Astrocyte (in vitro differentiated cells and primary cell): ENCODE measurements at places on chromosomes 1 and 21. TPM values are rescaled to one million over a fixed set of nuclear protein-coding genes. Genes with fewer than 3 reads are reported as not detected.

USH2A gene
- 0.02 TPM in 2 replicates for total RNA-seq

TMEM200B gene
- 3.6 and 4.7 TPM in 2 replicates for total RNA-seq

KRTAP13-4 gene
- not detected in 2 replicates for total RNA-seq

CELA3A gene
- not detected in 2 replicates for total RNA-seq

HSD3B2 gene
- total RNA-seq: not detected in 2 replicates

GLIS1 gene
- total RNA-seq: 0.07 TPM in 1 of 2 replicates, not detected in the other

RHEX gene
- not detected in 2 replicates for total RNA-seq

UMODL1 gene
- 0.10 TPM in 1 of 2 replicates, not detected in the other for total RNA-seq

TP73 gene
- total RNA-seq: 0.18 TPM in 1 of 2 replicates, not detected in the other

TFF2 gene
- total RNA-seq: not detected in 2 replicates

RUNX3 gene
- 2.1 and 2.5 TPM in 2 replicates for total RNA-seq

IVL gene
- 0.16 TPM in 1 of 2 replicates, not detected in the other for total RNA-seq

VWA1 gene
- 60.4 and 81.2 TPM in 2 replicates for total RNA-seq
